NCI-H2029 treated with DMSO at 0.1 percent for 48 hours (cell line): ENCODE measurements at places on chromosomes 5 and 9.

DNA sequence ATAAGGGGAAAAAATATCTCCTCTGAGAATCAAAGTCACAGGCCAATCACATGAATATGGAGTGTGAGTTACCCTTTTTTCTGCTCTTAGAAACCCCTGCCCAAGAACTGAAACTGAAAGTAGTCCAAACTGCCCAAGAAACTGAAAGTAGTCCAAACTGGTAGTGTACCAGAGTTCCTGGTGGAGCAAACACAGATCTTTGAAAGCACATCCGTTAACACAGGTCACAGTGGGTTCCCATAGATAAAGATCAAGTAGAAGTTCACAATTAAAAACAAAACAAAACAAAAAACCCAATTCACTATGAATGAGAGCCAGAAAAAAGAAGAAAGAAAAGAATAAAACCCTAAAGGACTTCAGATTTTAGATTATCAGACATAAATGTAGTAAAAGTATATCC is 332.4 kb upstream of the EFNA5 start:
- no peak for DNase-seq

GRCh38 chr5:89596821-89597220 is 713.8 kb upstream of the MEF2C start:
- DNase-seq = no peak

DNA sequence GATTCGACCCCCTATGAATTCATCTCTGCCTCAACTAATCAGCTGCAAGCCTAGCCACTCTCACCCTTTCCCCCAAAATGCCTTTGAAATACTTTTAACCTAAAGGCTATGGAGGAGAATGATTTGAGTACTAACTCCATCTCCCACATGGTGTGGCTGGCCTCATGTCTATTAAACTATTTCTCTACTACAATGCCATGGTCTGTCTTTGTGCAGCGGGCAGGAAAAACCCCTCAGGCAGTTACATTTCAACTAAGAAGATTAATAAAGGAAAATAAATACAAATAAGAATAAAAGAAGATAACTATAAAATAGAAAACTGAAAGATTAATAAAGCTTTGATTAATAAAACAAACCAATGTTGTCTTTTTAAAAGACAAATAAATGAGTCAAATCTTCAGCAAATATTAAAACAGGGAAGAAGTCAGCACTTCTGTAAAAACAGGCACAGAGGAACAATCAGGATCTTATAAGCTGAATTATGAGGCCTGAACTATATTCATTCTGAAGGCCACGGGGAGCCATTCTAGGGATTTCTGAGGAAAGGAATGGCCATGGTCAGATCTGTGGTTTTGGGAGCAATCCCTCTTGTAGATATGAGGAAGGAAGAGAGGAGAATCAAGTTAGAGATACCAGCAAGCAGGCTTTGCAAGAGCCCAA is 116.1 kb upstream of the SLC12A2 start:
- no peak for DNase-seq

DNA sequence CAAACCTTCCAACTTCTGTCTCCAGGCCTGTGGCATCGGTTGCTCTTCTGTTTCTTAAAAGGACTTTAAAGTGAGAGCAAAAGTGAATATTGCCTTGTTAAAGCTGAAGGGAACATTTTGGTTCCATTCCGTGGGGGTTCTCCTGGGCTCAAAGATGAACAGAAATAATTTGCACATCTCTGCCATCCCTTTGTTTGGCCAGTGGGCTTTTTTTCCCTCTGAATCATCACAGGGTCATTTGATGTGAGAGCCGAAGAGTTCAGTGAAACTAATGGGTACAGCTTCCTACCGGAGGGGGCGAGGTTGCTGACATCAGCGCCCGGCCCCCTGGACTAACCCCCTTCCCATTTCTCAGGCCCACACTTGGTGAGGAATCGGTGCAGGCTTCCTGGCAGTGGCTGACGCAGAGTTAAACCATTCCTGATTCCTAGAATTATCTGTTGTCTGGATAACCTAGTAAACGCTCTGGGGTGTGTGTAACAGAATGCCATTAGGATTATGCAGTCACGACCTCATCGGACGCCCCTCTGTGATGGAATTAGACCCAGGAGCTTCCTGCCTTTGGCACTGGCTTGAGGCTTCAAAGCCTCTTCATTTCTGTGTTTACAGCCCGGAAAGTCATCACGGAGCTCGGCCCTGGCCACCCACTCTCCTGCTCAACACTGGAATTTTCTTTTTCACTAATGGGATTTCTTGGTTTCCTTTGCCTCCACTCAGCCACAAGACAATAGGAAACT is 61.6 kb upstream of the RPL26L1 start:
- no peak for DNase-seq

DNA sequence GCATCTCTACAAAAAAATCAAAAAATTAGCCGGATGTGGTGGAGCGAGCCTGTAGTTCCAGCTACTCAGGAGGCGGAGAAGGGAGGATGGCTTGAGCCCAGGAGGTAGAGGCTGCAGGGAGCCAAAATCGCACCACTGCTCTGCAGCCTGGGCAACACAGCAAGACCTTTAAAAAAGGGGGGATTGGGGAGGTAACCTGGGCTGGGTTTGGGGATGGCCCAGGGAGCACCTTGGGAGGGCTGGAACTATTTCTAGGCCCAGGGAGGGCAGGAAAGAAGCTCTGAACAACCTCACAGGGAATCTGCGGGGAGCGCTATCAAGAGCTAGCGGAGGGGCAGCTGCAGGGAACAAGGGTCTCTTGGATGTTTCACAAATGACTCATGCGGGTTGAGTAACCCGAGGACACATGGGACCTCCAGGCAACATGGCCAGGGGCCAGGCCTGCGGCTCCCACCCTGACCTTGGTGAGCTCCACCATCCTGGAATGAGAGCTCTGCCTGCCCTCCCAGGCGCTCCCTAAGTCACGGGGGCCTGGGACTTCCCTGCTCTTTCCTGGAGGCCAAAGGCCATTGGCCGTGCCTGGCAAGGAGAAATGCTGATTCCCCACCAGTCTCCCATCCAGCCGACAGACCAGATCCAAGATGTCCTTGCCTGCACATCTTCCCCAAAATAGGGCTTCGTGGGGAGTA is 23.4 kb downstream of the SARDH start:
- no peak for DNase-seq

GRCh38 chr9:126470241-126470993 is 143.3 kb upstream of the LMX1B start:
- no peak for DNase-seq

DNA sequence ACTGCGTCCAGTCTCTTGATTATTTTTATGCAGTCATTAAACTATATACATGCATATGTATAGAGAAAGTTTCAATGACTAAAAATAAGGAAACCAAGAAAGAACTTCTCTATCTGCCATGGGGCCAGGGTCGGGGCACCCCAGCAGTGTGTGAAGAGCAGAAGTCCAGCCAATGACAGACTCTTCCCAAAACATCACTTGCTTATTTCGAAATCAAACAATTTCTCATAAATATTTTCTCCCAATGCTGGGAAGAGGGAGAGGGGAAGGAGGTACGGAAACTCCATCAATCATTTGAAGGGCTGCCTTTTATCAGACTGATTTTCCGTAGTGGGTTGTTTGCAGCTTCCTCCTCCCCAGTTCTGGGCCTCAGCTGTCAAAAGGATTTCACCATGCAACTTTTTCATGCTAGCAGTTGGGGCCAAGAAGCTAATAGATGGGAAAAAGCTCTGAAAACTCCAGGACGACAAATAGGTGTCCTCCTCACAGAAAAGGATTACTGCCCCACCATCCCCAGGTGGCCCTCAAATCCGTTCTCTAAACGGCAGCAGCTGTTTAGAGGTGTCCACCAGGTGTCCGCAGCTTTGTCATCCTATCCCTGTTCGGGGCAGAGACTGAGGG is 617 bp upstream of the FPGS start:
- DNase-seq = no peak

- DNase-seq = no peak
Measured at GRCh38 chr5:137129886-137130680, 369.0 kb downstream of the SPOCK1 start.

- DNase-seq = no peak
Measured at GRCh38 chr5:68404246-68404645, 188.7 kb downstream of the PIK3R1 start.

DNA sequence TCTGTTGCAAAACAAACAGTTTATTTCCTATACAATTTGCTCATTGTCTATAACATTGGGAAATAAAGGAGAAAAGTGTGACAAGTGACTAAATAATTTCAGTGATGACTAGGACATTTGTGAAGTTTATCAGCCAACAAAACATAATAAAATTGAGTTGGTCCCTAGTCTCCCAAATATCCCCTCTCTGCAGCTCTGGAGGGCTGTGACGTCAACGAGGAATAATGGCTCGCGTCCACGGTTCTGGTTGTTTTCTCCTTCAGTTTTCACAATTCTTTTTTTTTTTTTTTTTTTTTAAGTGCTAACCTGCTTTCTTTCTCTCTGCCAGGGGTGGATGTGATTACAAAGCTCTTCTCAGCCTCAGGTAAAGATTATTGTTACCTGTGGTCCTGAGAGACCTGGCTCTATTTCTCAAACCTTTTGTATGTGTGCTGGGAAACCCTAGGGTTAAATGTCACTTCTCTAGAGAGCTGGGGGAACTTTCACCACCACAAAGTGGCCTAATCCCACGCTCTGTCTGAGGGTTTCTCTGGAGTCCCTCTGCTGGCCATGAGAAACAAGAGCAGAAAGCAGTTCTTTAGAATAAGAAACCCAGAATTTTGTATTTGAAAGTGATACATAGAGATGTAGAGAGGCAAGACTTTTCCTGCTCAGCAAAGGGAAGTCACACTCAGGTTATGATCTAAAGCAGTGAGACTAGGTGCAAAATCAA is 36.2 kb upstream of the ANKRD55 start:
- DNase-seq = no peak
